Fibroblast of upper back skin (primary cell): ENCODE measurements at places on chromosomes 6 and 20.

DNA sequence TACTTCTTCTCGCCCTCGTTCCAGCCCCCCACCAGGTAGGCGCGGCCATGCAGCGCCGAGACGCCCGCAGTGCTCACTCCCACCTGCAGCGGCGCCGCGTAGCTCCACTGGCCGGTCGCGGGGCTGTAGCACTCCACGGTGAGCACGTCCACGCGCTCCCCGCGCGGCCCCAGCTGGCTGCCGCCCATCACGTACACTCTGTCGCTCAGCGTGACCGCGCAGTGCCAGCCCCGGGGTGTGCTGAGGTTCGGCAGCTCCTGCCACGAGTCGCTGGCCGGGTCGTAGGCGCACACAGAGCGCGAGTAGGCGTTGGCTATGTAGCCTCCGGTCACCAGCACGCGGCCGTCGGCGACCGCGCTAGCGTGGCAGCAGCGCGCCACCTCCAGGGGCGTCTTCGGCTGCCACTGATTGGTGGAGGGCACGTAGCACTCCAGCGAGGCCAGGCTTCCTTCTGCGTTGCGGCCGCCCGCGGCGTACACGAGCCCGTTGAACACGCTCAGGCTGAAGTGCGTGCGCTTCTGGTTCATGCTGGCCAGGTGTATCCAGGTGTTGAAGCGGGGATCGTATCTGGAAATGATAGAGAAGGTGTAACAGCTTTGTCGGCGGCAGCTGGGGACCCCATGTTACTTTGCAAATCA, 13.7 kb downstream of the KLHL31 start:
- peak; percentile 43 for DNase-seq

DNA sequence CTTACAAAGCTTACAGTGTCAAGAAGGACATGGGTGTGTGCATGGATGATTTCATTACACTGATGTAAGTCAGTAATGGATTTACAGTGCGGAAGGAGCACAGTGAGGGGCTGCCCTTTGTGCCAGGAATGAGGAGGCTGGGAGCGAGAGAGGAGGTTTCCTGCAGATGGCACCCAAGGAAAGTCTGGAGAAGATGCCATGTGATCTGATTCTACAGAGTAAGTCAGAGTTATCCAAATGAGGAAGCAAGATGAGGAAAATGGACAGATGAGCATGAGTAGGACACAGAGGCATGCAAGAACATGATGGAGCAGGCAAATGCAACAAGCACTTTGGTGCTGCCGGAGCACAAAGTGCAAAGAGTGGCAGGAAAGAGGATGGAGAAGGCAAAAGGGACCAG, 29.7 kb downstream of the MAP7 start:
- DNase-seq = no peak

- DNase-seq = no peak
Measured at GRCh38 chr6:160388922-160389321, 40.7 kb downstream of the SLC22A3 start.

- peak; percentile 57 for DNase-seq
Measured at GRCh38 chr6:46129629-46130511, at the start of gene ENPP4. ENPP4 (plus strand) TSS chr6:46129989; CDS start chr6:46139584, 9,595 bp downstream.

- DNase-seq = peak; percentile 28
Measured at GRCh38 chr6:113432521-113433334, 424.4 kb upstream of the MARCKS start.

GRCh38 chr20:12090920-12091319, 173.2 kb downstream of the BTBD3 start:
- DNase-seq = no peak

- no peak for DNase-seq
Measured at GRCh38 chr20:47156301-47157137, 200.0 kb downstream of the ZMYND8 start.

- peak; percentile 16 for DNase-seq
Measured at GRCh38 chr20:57445298-57445697, 54.1 kb downstream of the RBM38 start.

DNA sequence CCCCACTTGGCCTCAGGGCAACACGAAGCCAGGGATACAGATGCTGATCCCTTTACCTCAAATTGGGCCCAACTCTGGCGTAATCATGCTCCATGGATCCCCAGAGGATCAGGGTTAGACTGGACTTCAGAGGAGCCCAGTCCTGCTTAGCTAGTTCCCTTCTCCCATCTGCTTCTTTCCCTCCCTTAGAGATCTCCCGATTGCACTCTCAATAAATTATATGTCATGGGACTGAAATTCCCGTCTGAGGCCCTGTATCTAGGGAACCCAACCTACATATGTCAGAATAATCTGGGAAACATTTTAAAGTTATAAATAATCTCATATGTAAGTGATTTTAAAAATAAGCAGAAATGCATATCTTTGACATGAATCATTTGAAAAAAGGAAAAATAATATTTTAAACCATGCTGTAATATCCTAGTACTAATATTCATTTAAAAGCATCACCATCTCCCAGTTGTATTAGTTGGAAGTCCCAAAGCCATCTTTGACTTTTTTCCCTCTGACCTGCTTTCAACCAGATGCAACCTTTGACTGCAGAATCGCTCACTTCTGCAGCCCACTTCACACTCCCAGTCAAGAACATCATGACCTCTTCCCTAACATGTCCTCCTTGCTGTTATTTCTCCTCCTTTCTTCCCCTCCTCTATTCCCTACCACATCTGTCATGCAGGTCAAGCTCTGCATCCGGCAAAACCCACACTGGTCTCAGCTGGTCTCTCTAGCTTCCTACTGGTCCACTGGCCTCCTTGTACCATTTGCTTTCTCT, 393.6 kb downstream of the BTBD3 start:
- peak; percentile 8 for DNase-seq

GRCh38 chr6:64217721-64218620, 582.4 kb downstream of the PHF3 start:
- peak; percentile 87 for DNase-seq

DNA sequence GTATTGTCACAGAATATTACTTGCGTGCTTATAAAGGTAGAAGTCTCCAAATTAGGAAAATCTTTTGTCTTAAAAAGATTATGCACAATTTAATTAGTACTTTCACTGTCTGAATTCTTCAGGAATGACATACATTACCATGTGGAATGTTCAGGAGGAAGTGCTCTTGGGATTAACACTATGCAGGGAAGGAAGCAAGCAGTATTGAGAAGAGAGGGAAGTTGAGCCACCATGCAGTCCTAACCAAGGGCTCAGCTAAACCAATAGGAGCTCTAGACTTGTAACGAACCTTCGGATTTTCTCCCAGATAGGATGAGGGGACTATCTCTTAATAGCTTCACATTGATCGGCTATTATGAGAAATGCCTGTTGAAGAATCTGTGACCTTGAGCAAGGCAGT, 918.4 kb upstream of the MANEA start:
- no peak for DNase-seq

DNA sequence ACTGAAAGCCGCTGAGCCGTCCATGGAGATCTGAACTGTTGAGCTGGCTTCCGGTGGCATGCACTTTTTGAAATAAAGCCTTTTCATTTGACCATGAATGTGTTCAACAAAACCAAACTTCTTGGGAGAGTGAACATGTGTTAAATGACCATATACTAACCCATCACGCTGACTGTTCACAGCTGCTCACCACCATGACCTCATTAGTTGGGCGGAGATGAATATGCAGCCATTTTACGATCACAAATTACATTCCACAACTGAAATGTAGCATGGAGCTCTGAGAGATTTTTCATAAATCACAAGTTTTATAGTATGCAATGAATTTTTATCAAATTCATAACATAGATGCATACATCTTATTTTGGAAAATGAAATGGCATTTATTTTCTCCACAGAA, 4.2 kb downstream of the RAMACL start:
- peak; percentile 77 for DNase-seq

- DNase-seq = no peak
Measured at GRCh38 chr6:87738000-87738399, 36.0 kb upstream of the AKIRIN2 start.

DNA sequence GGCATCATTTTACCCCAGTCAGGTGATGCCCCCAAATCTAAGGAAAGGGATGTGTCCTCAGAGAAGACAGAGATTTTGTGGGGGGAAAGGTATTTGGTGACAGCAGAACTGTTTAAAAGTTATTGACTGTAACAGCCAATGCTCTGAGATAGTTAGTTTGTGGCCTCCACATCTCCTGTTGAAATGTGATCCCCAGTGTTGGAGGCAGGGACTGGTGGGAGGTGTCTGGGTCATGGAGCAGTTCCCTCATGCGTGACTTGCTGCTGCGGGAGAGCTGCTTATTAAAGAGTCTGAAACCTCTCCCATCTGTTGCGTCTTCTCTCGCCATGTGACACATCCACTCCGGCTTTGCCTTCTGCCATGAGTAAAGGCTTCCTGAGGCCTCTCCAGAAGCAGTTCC, 282.8 kb upstream of the FOXQ1 start:
- DNase-seq = peak; percentile 29

- no peak for DNase-seq
Measured at GRCh38 chr6:449057-449430, 57.5 kb downstream of the IRF4 start.

DNA sequence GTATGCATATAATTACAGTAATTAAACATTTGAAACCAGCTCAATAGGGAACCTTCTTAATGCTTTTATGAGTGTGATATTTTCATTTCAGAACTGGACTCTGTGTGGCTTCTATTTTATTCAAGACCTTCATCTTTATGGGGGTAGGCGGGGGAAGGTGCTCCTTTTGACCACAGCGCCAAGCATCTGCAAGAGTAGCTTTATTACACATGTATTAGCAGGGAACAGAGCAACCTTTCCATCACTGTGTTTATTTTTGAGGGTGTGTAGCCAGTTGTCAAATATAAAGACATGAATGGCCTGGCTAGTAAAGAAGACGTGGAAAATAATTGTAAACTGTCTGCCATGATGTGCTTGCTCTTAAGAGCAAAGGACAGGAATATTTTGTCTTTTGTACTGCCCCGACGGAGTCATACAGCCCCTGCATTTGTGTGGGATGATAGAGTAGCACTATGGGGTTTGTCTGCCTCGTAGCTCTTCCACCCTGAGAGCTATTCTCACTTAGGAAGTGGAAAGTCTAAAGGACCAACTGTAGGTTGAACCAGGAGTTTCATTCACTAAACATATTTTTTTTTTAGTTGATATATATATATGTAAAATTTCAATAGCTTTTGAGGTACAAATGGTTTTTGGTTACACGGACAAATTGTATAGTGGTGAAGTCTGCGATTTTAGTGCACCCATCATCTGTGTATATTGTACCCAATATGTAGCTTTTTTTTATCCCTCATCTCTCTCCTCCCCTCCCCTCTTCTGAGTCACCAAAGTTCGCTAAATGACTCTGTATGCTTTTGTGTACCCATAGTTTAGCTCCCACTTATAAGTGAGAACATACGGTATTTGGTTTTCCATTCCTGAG, 91.2 kb downstream of the CARMIL1 start:
- no peak for DNase-seq

GRCh38 chr6:131858765-131859415, 51.1 kb downstream of the ENPP1 start:
- peak; percentile 71 for DNase-seq

DNA sequence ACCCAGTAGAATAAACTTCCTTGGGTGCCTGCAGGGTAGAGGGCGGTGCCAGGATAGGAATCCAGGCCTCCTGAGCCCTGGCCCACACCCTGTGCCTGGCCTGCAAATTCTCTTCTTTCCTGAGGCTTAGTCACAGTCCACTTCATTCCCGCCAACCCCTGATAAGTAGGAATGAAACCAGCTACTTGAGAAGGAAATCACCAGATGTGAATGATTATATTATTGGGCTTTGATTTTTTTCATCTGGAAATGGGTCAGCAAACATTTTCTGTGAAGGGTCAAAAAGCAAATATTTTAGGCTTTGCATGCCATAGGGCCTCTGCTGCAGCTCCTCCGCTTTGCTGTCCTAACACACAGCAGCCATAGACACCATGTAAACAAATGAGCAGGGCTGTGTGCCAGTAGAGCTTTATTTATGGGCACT, 50.2 kb downstream of the STK35 start:
- peak; percentile 61 for DNase-seq

GRCh38 chr6:148528292-148528691, 185.7 kb downstream of the SASH1 start:
- DNase-seq = no peak

- no peak for DNase-seq
Measured at GRCh38 chr6:121873595-121873994, 438.1 kb downstream of the GJA1 start.

- no peak for DNase-seq
Measured at GRCh38 chr6:2028457-2029038, 216.9 kb downstream of the GMDS start.

DNA sequence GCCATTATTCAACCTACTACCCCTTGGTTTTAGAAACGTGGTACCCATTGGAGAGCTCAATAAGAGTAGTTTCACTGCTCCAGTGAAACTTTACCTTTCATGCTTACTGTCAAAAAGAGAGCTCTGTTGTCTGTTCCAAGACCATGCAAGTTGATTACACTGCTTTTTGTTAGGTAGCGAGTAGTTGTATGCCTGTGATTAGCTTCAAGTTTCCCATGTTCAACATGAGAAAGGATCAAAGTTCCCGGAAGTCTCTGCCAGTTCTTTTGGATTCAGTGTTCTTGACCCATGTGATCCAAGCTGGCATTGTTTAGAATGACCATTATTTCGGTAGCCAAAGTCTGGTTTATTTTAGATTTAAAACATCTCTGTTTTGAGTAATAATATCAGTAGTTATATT, 107.1 kb downstream of the ZFAND3 start:
- no peak for DNase-seq

DNA sequence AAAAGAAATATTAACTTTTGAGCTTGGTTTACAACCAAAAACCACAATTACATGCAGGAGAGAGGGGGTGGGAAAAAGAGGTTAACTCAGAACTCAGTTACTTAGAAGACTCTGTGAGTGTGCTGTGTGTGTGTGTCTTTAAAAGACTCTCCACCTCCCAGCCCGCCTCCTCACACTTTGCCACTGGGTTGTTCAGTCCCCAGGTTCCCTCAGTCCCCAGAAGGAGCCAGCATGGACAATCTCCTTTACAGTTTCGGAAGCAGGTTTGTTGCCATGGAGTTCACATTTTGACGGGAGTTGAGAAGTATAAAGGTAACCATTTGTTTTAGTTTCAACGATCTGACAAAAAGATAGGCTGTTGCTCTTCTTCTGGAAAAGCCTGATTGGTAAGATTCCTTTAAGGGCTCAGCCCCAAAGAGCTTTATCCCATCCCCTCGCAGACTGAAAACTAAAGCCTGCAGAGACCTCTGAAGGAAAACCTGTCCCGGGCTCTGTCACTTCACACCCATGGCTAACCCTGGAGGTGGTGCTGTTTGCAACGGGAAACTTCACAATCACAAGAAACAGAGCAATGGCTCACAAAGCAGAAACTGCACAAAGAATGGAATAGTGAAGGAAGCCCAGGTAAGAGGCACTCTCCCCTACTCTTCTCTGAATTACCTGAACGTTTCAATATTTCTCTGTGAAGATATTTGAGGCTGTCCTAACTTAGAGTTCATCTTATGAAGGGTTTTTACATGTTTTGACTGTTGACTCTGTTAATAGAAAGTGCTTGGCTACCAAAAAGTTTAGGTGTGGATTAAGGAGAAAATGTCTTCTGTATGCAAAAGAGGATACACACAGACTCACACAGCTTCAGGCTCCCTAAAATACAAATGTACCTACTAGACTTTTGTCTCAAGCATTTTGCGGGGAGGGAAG, at the start of gene SPTLC3:
Gene SPTLC3, plus strand, starts transcription at position 212 of the 921 bp plus-strand sequence. Its CDS starts 296 bp downstream, at position 508.
- no peak for DNase-seq

GRCh38 chr6:5152460-5152859, 67.3 kb downstream of the PPP1R3G start:
- no peak for DNase-seq
